ENCODE measurements at places on chromosomes 6 and 20. TPM values are rescaled to one million over a fixed set of nuclear protein-coding genes. Genes with fewer than 3 reads are reported as not detected.

DNA sequence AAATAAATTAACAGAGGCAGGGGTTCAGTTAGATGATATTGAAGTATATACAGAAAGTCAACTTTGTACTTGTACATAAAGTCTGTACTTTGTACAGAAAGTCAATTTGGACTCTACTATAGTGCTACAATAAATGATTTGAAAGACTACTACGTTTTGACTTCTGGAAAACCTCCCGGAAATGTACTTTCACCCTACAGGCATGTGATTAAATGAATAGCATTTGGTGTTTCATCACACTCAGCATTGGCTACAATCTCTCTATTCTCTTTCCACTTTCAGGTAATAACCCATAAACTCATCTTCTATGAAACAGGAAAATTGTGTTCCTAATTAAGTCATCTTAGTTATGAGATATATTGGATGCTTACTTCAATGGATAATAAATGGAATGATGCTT lies 25.6 kb upstream of the MC3R start:
- no peak for DNase-seq

DNA sequence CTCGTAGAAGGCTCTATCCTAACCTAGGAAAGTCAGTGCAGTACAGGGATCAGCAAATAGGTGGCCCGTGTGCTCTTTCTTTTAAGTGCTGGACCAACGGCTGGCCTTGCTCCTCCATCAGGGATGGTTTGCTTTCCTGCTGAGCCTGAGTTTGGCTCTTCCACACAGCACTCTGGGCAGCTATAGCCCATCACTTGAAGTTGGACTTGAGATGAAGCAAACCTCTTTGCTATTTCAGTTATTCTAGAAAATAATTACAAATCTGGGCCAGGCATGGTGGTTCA lies 66.9 kb upstream of the KCNK16 start:
- DNase-seq: no peak

DNA sequence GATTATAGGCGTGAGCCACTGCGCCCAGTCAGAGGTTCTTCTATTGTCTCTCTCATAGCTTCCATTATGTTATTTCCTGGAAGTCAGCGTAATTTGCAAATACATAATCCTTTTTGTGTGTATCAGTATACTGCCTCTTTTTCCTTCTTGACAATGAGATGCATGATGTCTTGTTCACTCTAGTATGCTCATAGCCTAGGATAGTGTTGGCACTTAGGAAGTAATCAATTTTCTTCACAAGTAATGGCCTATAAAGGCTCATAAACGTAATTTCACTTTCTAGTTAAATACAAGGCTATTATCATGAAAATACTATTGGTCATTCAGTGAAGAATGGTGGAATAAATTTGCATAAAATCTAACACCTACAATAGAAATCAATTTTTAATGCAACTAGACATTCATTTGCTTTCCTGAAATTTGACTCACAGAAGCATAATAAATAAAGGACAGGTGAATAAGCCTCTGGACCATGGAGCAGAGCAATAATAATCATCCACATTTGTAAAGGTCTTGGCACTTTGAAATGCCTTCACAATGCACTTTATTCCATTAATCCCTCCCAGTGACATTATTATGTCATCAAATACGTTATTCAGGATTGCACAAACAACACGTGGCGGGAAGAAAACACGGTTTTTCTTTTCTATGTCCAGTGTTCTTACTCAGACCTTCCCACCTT lies 366.9 kb upstream of the BTBD3 start:
- no peak for DNase-seq

DNA sequence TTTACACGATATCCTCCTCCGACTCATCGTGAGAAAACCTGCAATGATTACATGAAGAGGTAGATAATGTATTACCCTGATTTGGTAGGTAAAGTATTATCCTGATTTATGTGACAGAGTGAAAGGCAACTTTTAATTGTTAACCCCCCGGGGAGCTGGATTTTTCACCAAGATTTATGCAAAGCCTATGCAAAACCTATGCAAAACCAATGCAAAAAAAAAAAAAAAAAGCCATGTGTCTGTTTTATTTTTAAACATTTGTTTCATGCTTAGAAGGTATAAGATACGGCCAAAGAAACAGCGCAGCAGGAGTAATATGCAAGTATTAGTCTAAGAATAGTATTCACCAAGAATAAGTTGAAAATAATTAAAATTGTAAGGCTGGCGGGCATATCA lies 109.9 kb downstream of the IPCEF1 start:
- DNase-seq: no peak

The REPS1 gene
- 64.3 TPM for total RNA-seq
